ENCODE measurements at places on chromosomes 16 and 17.

DNA sequence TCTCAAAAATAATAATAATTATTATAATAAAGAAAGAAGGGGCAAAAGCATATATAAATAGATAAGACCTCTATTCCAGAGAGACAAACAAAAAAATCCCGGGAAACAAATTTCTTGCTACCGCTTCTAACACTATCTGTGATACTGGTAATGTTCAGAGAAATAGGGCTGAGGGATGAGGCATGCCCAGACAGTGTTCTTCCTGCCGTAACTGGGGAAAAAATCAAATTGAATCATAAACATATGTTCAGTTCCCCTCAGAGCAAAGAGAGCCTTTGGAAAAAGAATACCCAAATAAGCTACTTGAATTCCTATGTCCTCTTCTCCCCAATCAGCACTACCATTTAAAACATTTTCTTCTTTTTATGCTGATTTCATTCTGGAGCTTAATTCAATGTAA is 688.0 kb downstream of the KCNJ2 start:
- DNase-seq, result no peak

DNA sequence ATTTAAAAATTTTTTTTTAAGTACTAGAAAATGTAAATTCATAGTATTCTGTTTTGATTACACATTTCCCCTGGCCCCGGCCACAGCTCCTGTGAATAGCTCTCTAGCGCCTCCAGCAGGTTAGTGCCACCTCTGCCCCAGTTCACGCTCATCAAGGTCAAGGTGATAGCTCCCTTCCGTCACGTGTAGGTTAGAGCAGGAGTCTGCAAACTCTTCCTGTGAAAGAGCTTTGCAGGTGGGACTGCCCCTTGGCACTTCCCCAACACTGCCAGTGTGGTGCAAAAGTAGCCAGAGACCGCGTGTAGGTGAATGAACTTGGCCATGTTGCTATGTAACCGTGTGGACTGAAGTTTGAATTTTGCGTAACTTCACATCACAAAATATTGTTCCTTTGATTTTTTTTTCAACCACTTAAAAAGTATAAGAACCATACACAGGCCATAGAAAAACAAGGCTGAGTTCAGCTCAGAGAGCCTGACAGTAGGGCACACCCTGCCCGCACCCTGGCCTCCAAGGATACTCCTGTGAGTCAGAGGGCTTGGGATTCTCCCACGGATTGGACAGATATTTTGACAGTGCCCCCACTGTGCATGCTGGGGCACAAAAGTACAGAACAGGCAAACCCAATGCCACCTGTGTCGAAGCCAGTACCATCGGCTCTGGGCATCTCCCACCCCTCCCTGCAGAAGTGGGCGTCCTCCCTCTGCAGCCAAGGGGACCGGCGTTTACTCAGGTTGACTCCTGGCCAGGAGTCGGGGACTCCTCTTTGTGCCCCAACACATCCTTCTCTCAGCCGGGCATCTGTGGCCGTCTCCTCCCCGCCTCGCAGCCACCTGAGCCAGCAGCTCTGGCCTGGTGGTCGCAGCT is 92.0 kb upstream of the CHMP6 start:
- peak; percentile 71 for DNase-seq

GRCh38 chr17:28698253-28698941 is 13.3 kb downstream of the PROCA1 start:
- no peak for DNase-seq

GRCh38 chr17:78883089-78883532 is 19.9 kb downstream of the CEP295NL start:
- DNase-seq, result no peak

DNA sequence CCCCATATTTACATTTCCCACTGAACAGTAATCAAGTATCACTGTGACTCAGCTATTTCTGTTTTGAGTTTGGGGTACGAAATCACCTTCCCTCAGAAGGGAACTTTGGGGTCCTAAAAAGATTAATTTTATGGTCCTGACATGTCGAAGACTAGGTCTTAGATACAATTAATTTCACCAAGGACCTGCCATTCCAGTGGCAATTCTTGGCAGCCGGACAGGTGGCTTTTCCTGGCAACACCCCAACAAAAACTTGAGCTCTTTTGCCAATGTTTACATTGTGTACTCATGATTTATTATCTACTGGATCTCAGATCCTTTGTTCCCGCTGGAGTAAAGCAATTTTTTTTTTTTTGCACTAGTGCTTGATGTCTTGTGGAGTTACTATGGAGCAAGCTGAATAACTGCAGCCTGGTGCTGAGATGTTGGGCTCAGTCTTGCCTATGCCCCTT is 14.4 kb downstream of the SLFN5 start:
- DNase-seq, result no peak

Data from CD4-positive, alpha-beta memory T cell (primary cell).